ENCODE measurements at places on chromosomes 11 and 22. TPM values are rescaled to one million over a fixed set of nuclear protein-coding genes. Genes with fewer than 3 reads are reported as not detected.

DNA sequence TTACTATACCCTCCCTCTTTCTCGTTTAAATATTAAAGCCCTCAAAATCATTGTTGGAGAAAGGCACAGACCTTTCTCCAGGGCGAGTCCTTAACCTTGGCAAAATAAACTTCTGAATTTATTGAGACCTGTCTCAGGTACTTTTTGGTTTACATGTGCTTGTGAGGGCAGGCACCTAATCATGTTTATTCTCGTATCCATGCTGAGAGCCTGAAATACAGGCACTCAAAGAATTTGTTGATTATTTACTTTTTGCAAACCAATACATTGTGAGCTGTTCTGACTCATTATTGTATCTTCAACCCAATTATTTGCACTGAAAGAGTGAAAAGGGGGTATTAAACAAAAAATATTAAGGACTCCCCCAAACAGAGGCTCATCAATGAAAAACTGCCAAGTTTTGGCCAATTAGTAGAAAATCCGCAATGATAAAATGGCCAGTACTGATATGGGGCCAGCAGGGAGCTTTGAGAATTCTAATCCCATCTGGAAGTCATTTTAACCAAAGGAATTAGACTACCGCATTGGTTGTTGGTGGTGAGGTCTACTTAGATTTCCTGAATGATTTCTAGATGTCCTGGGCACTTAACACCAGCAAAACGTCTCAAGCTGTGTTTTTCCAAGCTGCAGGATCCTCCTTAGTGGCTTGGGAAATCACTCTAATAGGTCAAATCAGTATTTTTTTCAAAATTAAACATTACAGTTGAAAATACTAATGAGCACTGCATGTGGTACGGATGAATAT, 157.3 kb downstream of the SWAP70 start:
- no peak overlapping the region for H3K4me3 ChIP-seq
- DNase-seq: no peak
- H3K27ac ChIP-seq: no peak overlapping the region
- H3K4me1 ChIP-seq: no peaks in the 10 kb centered on the region

GRCh38 chr11:134862105-134862502, 450.1 kb upstream of the B3GAT1 start:
- peaks cover 3% of the 10 kb centered on the region for H3K27me3 ChIP-seq
- no peak overlapping the region for H3K4me3 ChIP-seq
- no peak for DNase-seq
- no peaks in the 10 kb centered on the region for H3K4me1 ChIP-seq

- H3K36me3 ChIP-seq: no peaks in the 10 kb centered on the region
- peaks cover 30% of the 10 kb centered on the region for H3K27me3 ChIP-seq
- peak; percentile 56 for DNase-seq
These were observed 25.5 kb downstream of the SCGB1A1 start for GRCh38 chr11:62444236-62444833.

GRCh38 chr11:20790622-20791021, 121.2 kb downstream of the NELL1 start:
- H3K4me3 ChIP-seq: no peak overlapping the region
- no peaks in the 10 kb centered on the region for H3K4me1 ChIP-seq
- H3K27me3 ChIP-seq: no peaks in the 10 kb centered on the region
- no peak for DNase-seq
- no peak overlapping the region for H3K27ac ChIP-seq
- H3K36me3 ChIP-seq: no peaks in the 10 kb centered on the region

Gene AGBL2
- total RNA-seq: 8.3 TPM

DNA sequence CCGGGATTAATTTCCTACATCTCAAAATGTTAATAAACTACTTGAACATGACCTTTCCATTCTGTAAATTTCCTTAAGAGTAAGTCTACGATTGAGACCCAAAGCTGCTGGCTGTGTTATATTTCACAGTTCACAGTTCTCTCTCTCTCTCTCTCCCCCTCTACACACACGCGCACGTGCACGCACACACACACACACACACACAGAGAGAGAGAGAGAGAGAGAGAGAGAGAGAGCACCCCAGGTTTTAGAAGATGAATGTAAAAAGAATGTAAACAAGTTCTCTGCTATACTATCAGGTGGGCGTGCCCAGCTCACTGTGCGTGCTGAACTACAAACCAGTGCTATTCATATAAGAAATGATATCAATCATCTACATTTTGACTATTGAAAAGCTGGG, 3.3 kb downstream of the BDNF start:
- no peak overlapping the region for H3K27ac ChIP-seq
- H3K27me3 ChIP-seq: peaks cover 55% of the 10 kb centered on the region
- H3K36me3 ChIP-seq: no peaks in the 10 kb centered on the region
- no peak for DNase-seq

DNA sequence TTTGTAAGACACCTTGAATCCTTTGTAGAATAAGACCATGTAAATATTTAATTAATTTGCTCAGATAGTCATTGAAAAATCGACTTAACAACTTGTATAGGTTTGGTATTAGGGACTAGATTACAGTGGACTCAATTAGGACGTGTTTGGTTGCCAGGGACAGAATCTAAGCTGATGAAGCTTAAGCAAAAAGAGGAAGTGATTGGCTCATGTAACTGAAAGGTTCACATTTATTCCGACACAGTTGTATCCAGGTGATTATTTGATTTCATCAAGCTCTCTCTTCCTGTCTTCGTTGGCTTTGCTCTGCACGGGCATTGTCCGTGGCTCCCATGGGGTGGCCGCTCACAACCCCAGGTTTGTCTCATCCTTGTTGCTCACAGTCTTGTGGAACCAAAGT, 146.4 kb downstream of the C11orf91 start:
- no peak for DNase-seq
- H3K27ac ChIP-seq: no peak overlapping the region
- H3K27me3 ChIP-seq: peaks cover 13% of the 10 kb centered on the region
- H3K36me3 ChIP-seq: no peaks in the 10 kb centered on the region

Gene SIAE
- 4.4 TPM for total RNA-seq

DNA sequence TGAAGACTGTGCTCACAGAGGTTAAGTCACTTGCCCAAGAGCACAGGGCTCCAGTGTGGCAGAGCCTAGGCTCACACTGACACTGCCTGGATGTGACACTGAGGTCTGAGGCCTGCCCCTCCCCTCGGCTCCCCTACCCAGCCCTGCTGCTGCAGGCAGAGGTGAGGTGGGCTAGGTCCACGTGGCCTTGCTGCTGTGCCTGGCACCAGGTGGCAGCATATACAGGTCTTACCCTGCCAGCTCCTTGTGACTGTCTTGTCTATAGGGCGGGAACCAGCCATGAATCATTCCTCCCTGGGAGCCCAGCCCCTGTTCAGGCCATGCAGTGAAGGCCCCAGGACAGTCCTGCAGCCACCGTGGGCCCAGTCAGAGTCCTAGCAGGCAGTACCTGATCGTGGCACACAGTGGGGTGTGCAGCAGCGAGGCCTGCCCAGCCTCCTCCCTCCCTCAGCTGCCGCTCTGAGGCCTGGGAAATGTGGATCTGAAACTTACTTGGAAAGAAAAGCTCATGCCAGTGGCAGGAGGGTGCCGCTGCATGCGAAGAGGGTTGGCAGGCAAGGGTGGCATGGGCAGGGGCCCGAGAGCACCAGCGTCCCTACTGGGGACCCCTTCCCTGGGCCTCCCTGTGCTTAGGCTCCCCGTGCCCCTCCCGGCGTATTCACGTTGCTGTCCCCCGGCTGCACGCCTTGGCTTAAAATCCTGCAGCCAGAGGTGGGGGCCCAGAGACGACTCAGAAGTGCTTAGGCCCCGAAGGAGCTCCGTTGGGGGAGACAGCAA, 1.2 kb upstream of the CERK start:
- H3K36me3 ChIP-seq: peaks cover 15% of the 10 kb centered on the region
- DNase-seq: no peak
- peak overlapping the region; percentile 88 for H3K4me3 ChIP-seq
- peak overlapping the region; percentile 89 for H3K27ac ChIP-seq
- H3K4me1 ChIP-seq: peaks cover 33% of the 10 kb centered on the region

DNA sequence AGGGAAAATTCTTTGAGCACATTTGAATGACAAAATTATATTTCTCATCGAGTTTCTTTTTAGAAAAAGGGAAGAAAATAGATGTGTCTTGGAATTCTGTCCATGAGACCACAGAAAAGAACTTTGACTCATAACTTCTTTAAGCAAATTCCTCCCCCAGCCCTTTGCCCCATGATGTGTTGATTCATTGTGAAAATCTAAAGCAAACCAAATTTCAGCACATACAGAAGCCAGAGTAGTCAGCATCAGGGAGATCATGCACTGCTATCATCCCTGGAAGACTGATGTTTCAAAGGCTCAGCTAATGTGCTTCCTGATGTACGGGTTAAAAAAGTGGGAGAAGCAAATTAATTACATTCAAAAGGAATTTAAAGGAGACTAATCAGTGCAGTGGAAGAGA, 159.7 kb downstream of the FAT3 start:
- H3K4me1 ChIP-seq: no peaks in the 10 kb centered on the region
- no peak for DNase-seq
- H3K4me3 ChIP-seq: no peak overlapping the region
- H3K27me3 ChIP-seq: no peaks in the 10 kb centered on the region

DNA sequence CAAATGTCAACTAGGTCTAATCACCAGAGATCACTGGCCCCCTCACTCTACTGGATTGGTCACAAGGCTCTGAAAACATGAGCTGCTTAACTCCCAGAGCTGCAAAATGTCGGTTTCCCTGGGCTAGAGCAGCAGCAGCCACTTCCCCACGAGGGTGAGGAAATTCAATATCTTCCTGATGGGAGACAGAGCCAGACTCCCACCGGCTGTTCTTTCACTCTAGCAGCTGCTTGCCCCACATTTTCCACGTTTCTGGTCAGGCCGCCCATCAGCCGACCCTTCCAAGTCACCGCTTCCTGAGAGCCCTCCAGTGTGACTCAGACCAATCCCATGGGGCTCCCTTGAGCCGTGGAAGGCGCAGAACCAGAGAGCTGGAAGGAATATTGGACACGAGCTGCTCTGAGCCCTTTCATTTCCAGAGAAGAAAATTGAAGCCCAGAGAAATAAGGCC, 227.0 kb downstream of the ADAMTS15 start:
- no peak overlapping the region for H3K4me3 ChIP-seq
- H3K4me1 ChIP-seq: no peaks in the 10 kb centered on the region
- DNase-seq: no peak
- no peak overlapping the region for H3K27ac ChIP-seq

- H3K36me3 ChIP-seq: no peaks in the 10 kb centered on the region
- DNase-seq: no peak
- no peaks in the 10 kb centered on the region for H3K4me1 ChIP-seq
- no peak overlapping the region for H3K27ac ChIP-seq
- H3K4me3 ChIP-seq: no peak overlapping the region
These were observed 58.8 kb upstream of the FADD start for GRCh38 chr11:70144262-70144661.

- no peaks in the 10 kb centered on the region for H3K4me1 ChIP-seq
- no peak overlapping the region for H3K27ac ChIP-seq
- DNase-seq: no peak
- no peak overlapping the region for H3K4me3 ChIP-seq
- H3K36me3 ChIP-seq: peaks cover 39% of the 10 kb centered on the region
These were observed 25.3 kb downstream of the SIK2 start for GRCh38 chr11:111627591-111627990.

Gene SHISAL1
- not detected for total RNA-seq

DNA sequence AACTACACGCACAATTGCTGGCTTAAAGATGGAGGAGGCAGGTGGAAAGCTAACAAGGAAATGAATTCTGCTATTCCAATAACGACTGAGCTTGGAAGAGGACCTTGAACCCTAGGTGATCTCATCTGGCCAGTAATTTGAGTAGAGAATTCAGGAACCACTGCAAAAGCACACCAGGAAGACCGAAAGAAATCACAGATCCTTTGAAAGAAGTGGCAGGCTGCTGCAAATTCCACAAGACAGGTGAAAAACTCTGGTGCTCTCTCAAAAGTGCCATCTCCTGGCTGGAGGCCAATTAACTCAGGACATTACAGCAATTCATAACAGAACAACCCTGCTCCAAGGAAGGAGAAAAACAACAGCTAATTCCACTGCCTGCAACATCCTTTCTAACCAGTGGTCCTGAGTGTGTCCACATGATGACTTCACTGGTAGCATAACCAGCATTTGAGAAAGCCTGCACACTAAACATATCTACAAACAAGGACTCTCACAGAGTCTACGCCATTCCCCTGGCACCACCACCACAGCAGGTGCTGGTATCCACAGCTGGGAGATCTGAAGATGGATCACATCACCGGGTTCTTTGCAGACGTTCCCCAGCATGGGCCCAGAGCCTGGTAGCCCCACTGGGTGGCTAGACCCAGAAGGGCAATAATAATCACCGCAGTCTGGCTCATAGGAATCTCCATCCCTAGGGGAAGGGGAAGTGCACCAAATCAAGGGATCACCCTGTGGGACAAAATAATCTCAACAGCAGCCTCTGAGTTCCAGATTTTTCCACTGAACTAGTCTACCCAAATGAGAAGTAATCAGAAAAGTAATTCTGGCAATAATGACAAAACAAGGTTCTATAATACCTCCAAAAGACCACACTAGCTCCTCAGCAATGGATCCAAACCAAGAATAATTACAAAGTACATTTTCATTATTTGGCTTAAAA, 44.9 kb upstream of the CLTCL1 start:
- no peak overlapping the region for H3K4me3 ChIP-seq
- no peaks in the 10 kb centered on the region for H3K27me3 ChIP-seq
- H3K4me1 ChIP-seq: no peaks in the 10 kb centered on the region
- DNase-seq: no peak
- H3K36me3 ChIP-seq: peaks cover 84% of the 10 kb centered on the region

DNA sequence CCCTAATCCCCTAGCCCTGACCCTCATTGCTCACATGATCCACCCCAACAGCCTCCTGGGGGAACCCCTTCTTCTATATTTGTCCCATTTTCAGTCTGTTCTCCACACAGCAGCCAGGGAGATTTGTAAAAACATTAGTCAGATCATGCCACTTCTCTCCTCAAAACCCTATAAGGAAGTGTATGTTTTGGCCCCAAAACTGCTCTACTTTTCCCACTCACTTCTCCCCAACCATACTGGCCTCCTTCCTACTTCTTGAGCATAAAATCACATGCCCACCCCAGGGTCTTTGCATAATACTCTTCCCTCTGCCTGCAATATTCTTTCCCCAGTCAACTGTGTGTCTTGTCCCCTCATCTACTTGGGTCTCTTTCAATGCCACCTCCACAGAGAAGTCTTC, 4.7 kb upstream of the SLC22A12 start:
- no peaks in the 10 kb centered on the region for H3K36me3 ChIP-seq
- no peak overlapping the region for H3K27ac ChIP-seq
- DNase-seq: no peak
- H3K4me3 ChIP-seq: no peak overlapping the region
- no peaks in the 10 kb centered on the region for H3K4me1 ChIP-seq
- H3K27me3 ChIP-seq: peaks cover 28% of the 10 kb centered on the region

GRCh38 chr11:45089251-45089650, 57.2 kb upstream of the PRDM11 start:
- no peaks in the 10 kb centered on the region for H3K36me3 ChIP-seq
- peaks cover 7% of the 10 kb centered on the region for H3K27me3 ChIP-seq
- no peak overlapping the region for H3K27ac ChIP-seq
- peaks cover 19% of the 10 kb centered on the region for H3K4me1 ChIP-seq
- no peak overlapping the region for H3K4me3 ChIP-seq
- DNase-seq: no peak
